Stimulated activated CD8-positive, alpha-beta memory T cell treated with anti-CD3 and anti-CD28 coated beads, Interleukin-7, amount 100 ng/mL, for 1 hour (primary cell): ENCODE measurements at places on chromosomes 1 and 21.

DNA sequence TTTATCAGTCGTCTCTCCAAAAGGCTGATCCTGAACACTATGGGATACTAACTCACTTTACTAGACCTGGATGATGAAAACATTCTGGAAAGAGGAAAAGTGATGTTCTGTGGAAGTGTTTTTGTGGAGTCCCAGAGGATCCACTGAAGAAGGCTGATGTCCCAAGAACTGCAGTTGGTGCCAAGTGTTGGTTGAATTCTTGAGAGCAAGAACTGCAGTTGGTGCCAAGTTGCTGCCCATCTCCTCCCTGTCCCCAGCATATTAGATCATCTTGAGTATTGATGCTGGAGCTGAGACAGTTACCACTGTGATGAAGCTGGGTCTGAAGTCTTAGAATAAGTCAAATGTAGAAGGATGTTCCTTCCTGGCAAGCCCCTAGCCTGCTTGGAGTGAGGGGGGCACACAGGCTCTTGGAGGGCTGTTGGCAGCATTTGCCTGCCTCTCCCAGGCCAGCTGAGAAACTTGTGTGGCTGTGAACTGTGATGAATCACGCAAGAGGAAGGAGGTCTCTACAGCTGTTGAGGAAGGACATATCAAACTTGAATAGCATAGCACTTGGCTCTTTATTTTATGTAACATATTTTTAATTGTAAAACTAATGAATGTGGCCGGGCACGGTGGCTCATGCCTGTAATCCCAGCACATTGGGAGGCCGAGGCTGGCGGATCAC lies 48.1 kb downstream of the DNAJC6 start:
- DNase-seq = no peak

DNA sequence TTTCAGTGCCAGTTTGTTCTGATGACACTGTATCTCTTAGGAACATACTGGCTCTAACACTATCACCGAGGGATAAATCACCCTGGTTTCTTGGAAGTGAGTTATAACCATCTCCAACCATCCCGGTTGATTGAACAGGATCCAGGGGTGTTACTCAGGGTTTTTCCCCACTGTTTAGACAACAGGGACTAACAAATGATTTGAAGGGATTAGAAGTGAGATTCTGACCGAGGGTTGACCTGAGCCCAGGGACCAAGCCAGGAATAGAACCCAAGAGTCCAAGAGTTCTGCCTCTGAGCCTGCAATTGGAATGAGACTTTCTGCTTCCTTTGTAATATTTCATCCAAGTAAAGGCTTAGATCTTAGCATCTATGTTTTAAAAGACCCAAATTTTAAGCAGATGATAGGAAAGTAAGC lies 154.0 kb downstream of the DHRS3 start:
- DNase-seq = no peak

DNA sequence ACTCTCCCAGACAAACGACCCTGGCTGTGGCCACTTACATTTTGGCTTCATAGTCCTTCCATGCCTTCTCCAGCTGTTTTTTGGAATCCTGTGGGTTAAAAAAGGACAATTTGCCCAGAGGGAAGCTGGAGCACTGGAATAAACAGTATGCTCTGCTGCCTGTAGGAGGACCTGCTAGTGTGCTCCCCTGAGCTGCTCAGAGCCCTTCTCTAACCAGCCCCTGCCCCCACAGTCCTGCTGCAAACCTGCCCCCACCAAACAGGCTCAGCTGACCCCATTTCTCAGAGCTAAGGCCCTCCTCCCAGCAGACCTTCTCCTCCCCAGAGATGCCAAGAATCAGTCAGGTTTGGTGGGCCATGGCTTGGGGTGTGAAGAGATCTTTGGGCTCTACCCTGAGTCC lies 26.9 kb upstream of the TCEA3 start:
- no peak for DNase-seq

DNA sequence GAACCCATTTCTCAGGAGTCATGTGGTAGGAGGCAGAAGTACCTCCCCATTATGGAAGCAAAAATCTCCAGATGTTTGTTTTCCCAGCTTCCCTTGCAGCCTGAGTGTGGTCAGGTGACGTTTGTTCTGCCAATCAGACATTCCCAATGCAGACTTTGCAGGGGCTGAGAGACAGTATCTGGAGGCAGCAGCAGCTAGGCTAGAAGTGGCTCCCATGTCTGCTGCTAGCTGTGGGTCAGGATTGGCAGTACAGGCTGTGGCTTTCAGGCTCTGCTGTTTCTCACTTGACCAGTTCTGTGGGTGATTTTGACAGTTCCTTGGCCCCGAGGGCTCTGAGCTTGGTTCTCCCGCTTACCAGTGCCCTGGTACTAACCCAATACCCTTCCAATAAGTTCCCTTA lies 58.6 kb upstream of the NBPF3 start:
- DNase-seq = no peak
